ENCODE measurements at places on chromosomes 13 and 19. TPM values are rescaled to one million over a fixed set of nuclear protein-coding genes. Genes with fewer than 3 reads are reported as not detected.
A peak's percentile ranks its signal among the peaks of the same experiment; 100 is the strongest.

- DNase-seq: peak; percentile 77
Measured at GRCh38 chr19:54172471-54173358, at the start of gene TMC4. TSS of gene TMC4 (minus strand) at chr19:54173160. CDS start at chr19:54173117, 43 bp downstream.

DNA sequence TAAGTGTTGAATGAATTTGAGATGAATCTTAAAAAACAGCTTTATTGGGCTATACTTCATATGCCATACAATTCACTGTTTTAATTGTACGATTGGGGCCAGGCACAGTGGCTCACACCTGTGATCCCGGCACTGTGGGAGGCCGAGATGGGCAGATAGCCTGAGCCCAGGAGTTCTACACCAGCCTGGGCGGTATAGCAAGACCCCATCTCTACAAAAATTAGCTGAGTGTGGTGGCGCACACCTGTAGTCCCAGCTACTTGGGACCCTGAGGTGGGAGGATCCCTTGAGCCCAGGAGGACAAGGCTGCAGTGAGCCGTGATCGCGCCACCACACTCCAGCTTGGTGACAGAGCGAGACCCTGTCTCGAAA is 10.3 kb downstream of the ARID3A start:
- no peak for DNase-seq

DNA sequence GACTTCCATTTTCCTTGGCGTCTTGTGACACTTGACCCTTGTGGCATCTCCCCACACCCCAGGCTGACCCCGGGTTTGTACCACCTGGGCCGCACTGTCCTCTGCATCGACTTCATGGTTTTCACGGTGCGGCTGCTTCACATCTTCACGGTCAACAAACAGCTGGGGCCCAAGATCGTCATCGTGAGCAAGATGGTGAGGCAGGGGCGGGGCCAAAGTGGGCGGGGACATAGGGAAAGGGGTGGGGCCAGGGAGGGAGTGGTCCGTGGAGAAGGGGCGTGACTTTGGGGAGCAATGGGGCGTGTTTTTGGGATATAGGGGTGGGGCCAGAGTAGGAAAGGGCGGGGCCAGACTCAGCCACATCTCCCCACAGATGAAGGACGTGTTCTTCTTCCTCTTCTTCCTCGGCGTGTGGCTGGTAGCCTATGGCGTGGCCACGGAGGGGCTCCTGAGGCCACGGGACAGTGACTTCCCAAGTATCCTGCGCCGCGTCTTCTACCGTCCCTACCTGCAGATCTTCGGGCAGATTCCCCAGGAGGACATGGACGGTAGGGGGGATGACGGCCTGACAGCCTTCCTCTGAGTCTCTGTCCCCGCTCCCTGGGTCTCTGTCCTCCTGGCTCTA is 42.8 kb downstream of the TRPM4 start:
- DNase-seq: no peak

DNA sequence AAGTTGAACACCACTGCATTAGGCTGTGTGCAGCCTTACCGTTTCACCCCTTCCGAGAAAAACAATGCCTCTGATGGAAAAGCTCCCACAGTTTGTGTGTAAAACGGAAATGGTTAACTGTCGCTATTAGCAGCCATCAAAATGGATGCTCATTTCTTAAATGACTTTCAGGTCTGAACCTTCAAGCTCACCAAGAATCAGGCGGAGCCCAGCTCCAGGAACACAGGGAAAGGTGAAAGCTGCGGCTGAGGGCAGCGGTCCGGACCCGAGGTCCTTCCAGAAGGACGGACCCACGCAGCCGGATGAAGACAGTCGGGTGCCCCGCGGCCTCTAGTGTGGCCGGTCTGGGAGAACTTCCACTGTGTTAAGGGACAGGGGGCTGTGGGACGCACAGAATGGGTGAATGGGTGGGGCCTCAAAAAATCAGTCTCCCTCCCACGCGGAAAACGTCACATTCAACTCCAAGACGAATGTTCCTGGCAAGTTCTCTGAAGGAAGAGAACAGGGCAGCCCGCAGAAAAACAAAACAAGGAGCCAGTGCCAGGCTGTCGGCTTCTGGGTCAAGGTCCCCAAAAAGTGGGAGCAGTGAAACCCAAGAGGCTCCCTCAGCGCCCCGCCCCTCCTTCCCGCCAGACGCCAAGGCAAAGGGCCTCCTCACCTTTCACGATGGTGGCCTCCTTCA is 4.9 kb downstream of the IRS2 start:
- peak; percentile 56 for DNase-seq

- peak; percentile 9 for DNase-seq
Measured at GRCh38 chr13:51861723-51862300, at the start of gene CCDC70. TSS of gene CCDC70 (plus strand) at chr13:51861969. CDS start at chr13:51865412, 3,443 bp downstream.

DNA sequence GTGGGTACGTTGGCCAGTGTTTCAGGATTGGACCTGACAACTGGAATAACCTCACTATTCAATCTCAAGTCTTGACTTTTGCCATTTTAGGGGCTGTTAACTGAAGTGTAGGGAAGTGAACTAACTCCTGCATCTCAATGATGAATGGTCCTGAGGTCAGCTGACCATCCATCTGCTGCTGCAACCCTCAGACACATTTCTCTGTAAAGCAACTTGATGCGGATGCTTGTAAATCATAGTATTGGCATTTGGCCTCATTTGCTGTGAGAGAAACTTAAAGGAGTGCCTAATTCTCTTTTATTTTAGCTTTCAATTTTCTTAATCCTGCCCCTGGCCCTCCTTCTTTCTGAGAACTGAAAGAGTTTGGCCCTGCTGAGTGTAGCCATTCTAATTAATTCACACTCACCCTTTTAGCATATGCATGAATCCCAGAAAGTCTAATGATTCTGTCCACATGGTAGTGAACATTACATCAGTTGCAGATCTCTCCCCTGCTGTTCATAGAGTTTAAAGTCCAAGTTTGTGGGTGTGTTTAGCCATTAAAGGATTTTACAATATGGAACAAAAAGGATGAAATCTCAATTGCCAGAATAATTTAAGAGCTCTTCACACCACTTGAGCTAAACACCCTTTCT is 1531.4 kb upstream of the SLC10A2 start:
- no peak for DNase-seq

MRPL4 gene
- total RNA-seq: 89.1 TPM

ZNF536 gene
- total RNA-seq: not detected

SEMA6B gene
- not detected for total RNA-seq

ZNF154 gene
- 9.0 TPM for total RNA-seq

Data from mammary epithelial cell (primary cell).